ENCODE measurements at places on chromosomes 16 and 17.

- no peak overlapping the region for H3K27ac ChIP-seq
- H3K36me3 ChIP-seq = no peaks in the 10 kb centered on the region
- DNase-seq = no peak
- no peak overlapping the region for H3K4me3 ChIP-seq
- no peaks in the 10 kb centered on the region for H3K4me1 ChIP-seq
Measured at GRCh38 chr17:33086878-33087277, 95.2 kb downstream of the SPACA3 start.

GRCh38 chr17:50657627-50658026 lies 22.9 kb downstream of the ABCC3 start:
- no peak for DNase-seq
- H3K4me3 ChIP-seq = no peak overlapping the region
- H3K27ac ChIP-seq = no peak overlapping the region
- no peaks in the 10 kb centered on the region for H3K36me3 ChIP-seq
- H3K27me3 ChIP-seq = peaks cover 46% of the 10 kb centered on the region
- H3K4me1 ChIP-seq = peaks cover 15% of the 10 kb centered on the region

DNA sequence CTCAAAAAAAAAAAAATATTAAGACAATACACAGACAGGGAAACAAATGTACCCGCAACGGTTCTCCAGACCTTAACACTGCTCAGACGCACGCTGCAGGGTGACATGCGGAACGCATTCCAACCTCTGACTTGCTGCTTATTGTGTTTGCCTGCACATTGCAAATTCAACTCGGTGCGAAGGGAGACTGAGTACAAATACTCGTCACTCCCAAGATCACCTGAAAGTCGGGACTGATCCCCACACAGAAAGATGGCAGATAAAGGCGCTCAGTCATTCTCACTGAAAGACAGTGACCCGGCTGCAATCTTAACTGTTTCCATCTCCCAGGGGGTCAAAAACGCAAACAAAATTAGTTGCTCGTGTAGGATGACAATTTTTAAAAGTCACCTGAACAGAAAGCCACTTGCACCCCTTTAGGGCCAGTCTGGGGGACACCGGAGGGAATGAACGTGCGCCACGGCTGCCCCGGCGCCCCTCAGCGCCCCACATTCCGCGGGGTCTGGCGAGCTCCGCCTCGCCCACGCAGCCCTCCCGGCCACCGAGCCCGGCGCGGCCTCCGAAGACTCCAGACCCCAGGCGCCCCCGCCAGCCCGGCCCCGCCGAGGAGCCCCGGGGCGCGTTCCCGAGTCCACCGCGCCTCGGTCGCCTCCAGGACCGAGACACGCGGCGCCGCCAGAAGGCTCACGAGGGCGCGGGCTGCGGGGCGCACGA lies 589 bp downstream of the CLCN7 start:
- H3K27ac ChIP-seq = peak overlapping the region; percentile 71
- DNase-seq = no peak
- peak overlapping the region; percentile 69 for H3K4me3 ChIP-seq
- H3K4me1 ChIP-seq = peaks cover 33% of the 10 kb centered on the region
- H3K27me3 ChIP-seq = no peaks in the 10 kb centered on the region
- H3K36me3 ChIP-seq = peaks cover 8% of the 10 kb centered on the region

DNA sequence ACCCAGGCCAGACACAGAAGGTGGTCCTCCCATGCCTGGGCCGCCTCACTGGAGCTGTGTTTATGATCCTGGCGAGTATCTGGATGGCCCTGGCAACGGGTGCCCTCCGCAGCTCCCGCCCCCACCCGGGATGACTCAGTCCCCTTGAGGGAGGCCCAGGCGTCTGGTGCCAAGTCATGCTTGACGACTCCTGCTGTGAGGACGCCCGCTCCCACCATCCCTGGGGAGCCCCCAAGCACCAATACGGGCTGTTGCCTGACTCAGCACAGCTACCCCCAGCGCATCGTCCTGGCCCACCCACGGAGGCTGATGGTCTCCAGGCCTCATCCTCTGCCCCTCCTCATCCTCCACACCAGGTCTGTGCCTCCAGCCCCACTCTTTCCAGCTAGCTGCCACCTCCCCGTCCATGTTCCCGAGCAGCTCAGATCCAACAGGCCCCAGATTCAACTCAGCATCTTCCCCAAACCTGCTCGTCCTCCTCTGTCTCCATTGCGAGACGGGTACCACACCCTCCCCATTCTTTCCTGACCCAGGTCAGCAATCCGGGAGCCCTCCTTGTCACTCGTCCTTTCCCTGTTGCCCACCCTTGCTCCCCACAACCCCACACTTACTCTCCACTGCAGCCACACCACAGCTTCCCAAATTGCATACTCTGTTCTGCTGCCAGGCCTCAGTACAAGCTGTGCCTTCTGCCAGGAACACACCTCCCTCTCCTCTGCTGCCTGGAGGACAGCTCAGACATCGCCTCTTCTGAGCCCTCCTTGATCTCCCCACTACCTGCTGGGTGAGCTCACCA lies 2.6 kb downstream of the CAMKK1 start:
- H3K4me3 ChIP-seq = peak overlapping the region; percentile 65
- no peaks in the 10 kb centered on the region for H3K27me3 ChIP-seq
- H3K36me3 ChIP-seq = peaks cover 2% of the 10 kb centered on the region

DNA sequence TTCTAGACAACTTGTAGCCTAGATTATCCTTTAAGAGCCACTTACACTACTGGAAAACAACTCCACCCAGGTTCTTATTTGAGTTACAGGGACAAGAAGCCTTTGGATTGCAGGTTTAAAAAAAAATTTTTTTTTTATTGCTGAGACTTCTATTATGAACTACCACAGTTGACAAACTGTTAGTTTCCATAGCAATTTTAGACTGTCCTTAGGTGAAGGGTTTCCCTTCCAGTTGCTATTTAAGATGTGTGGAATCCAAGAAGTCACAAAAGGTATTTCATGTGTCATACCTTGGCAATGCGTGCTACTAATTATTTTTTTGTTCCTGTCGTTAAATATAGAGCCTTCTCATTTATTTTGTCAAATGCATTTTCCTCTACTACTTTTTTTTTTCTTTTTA lies 253.2 kb downstream of the PRKCA start:
- no peak for DNase-seq
- no peak overlapping the region for H3K27ac ChIP-seq
- no peaks in the 10 kb centered on the region for H3K4me1 ChIP-seq
- no peaks in the 10 kb centered on the region for H3K36me3 ChIP-seq
- H3K4me3 ChIP-seq = no peak overlapping the region

DNA sequence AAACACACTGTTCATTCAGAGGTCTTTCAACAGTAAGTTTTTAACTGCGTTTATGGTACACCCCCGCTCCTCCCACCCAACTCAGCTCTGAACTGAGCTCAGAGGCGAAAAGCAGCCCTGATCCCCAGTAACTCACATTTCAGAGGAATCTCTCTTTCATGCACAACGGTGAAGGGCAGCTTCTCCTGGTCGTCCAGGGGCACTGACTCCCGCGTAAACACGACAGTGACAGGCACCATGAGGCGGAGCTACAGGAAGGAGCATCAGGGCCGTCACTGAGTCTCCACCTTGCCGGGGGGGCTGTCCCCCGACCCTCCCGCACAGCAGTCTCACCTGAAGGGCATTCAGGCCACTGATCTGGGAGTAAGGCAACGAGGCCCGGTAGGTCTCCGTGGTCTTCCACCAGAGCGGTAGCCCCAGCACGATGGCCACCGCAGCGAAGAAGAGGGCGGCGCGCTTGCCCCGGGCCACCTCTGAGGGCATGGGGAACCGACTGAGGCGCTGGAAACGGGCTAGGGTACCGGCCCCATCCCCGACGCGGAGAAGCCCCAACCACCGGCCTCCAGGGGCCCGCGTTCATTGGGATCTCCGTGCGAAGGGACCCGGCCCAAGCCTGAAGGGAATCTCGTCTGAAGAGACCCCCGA lies 486 bp downstream of the PIGS start:
- no peaks in the 10 kb centered on the region for H3K27me3 ChIP-seq
- H3K4me1 ChIP-seq = peaks cover 73% of the 10 kb centered on the region
- H3K27ac ChIP-seq = peak overlapping the region; percentile 93

Measured in stimulated activated naive B cell treated with anti-CD40 and anti-IgM and Interleukin-4, amounts not matched to agents 10 μg/mL and 1 μg/mL and 100 μg/mL, for 72 hours (primary cell).